ENCODE measurements at places on chromosomes 13 and 19. TPM values are rescaled to one million over a fixed set of nuclear protein-coding genes. Genes with fewer than 3 reads are reported as not detected.
A peak's percentile ranks its signal among the peaks of the same experiment; 100 is the strongest.

GRCh38 chr19:10747271-10747670, 29.4 kb downstream of the DNM2 start:
- H3K27ac ChIP-seq = no peak overlapping the region
- H3K27me3 ChIP-seq = peaks cover 1% of the 10 kb centered on the region
- H3K4me3 ChIP-seq = no peak overlapping the region

DNA sequence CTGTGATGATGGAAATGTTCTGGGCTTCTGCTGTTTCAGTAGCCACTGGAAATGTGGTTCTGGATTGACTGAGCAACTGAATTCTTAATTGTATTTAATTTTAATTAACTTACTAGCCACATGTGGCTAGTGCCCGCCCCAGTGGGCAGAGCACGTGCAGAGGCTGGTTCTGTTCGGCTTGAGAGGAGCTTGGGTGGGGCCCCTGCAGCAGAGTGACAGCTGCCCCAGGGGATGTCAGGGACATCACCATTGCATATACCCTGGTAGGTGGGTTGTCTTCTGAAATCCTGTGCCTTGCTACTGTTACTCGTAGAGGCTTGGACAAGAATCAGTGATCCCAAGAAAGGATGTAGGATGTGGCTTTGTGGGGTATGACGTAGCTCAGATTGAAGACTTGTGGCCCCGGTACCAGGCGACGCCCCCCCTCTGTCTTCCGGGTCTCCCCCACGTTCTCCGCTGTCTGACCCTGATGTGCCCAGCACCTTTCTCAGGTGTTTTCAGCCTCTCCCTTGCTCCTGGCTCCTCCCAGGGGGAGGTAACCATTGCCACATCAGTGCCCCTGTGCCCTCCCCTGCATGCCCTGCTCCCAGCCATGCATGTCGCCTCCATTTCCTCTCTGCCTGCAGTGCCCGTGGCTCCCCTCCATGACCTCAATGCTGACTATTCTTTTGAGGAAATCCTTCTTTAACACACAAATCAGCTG, 102.6 kb upstream of the RNF113B start:
- H3K36me3 ChIP-seq = no peaks in the 10 kb centered on the region
- no peak overlapping the region for H3K27ac ChIP-seq
- DNase-seq = no peak

Gene NR2F6
- 57.4 TPM for total RNA-seq

GRCh38 chr19:9981406-9982260, 28.7 kb downstream of the COL5A3 start:
- peaks cover 4% of the 10 kb centered on the region for H3K27me3 ChIP-seq
- H3K27ac ChIP-seq = no peak overlapping the region
- no peak overlapping the region for H3K4me3 ChIP-seq
- peaks cover 2% of the 10 kb centered on the region for H3K4me1 ChIP-seq

DNA sequence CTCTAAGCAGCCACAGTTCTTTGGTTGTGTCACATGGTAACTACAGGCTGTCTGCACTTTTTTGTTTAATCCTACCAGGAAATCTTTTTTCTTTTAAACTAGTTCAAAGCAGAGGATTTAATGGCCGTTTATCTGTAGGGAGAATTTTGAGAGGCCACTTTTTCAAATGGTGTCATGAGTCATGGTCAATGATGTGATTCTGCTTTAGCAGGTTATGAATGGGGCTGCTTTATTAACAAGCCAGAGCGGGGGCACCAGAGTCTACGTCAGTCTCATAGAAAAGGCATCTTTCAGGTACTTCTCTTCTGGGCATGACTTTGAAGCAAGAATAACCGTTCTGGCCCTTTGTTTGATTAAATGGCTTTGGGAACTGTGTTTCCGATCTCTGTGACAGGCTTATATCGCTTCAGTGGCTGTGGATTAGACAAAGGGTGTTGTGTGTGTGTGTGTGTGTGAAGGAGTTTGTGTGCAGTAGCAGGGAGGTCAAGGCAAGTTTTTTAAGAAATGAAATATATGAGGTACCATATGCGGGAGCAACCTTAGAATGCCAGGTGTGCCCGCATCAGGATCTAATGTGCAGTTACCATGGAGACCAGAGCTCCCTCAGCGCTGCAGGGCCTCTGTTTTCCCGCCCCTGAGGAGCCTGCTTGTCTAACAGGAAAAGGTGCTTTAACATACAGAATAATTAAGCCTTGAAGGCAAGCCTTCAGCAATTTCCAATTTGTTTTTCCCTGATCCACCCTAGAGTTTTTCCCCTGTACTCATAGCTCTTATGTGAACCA, 120.5 kb downstream of the KATNAL1 start:
- DNase-seq = no peak
- H3K36me3 ChIP-seq = peaks cover 16% of the 10 kb centered on the region
- H3K27me3 ChIP-seq = no peaks in the 10 kb centered on the region

Gene LILRB1
- not detected for total RNA-seq

GRCh38 chr13:80096383-80096782, 244.5 kb downstream of the SPRY2 start:
- peaks cover 12% of the 10 kb centered on the region for H3K4me1 ChIP-seq
- no peak for DNase-seq
- H3K27ac ChIP-seq = no peak overlapping the region
- H3K27me3 ChIP-seq = peaks cover 2% of the 10 kb centered on the region
- H3K4me3 ChIP-seq = no peak overlapping the region
- no peaks in the 10 kb centered on the region for H3K36me3 ChIP-seq

DNA sequence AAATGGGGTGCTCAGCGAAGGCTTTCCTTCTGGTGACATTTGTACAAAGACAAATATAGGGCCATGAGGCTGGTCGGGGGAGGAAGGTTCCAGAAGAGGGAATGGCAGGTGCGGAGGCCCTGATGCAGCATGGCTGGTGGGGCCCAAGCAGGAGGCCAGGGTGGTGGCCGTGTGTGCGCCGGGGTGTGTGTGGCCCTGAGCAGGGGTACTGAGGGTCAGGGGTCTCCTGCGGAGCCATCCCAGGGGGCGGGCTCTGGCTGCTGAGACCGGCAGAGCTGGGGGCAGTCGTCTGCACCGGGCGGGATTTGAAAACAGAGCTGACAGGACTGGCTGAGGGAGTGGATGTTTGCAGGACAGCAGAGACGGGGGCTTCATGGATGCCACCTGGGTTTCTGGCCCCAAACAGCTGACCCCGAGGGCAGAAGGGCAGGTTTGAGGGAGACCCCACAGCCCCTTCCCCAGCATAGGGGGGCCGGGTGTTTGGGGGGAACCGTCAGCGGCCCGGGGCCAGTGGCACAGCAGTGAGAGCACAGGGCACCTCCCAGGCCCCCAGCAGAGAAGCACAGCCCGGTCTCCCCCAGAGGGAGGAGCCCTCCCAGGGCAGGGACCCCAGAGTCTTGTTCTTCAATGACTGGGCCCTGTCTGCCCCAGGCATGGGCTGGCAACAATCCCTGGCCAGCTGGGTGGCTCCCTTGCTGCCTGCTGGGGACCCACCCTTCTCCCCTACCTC, 11.4 kb downstream of the PIAS4 start:
- no peak overlapping the region for H3K27ac ChIP-seq
- no peak for DNase-seq
- no peaks in the 10 kb centered on the region for H3K4me1 ChIP-seq
- H3K4me3 ChIP-seq = no peak overlapping the region
- peaks cover 5% of the 10 kb centered on the region for H3K27me3 ChIP-seq

Gene FREM2
- total RNA-seq = not detected

Gene ACER1
- not detected for total RNA-seq

GRCh38 chr19:6059988-6060599, 50.2 kb downstream of the RFX2 start:
- no peak overlapping the region for H3K4me3 ChIP-seq
- H3K4me1 ChIP-seq = peaks cover 79% of the 10 kb centered on the region
- H3K27me3 ChIP-seq = peaks cover 4% of the 10 kb centered on the region
- peak overlapping the region; percentile 85 for H3K27ac ChIP-seq

DNA sequence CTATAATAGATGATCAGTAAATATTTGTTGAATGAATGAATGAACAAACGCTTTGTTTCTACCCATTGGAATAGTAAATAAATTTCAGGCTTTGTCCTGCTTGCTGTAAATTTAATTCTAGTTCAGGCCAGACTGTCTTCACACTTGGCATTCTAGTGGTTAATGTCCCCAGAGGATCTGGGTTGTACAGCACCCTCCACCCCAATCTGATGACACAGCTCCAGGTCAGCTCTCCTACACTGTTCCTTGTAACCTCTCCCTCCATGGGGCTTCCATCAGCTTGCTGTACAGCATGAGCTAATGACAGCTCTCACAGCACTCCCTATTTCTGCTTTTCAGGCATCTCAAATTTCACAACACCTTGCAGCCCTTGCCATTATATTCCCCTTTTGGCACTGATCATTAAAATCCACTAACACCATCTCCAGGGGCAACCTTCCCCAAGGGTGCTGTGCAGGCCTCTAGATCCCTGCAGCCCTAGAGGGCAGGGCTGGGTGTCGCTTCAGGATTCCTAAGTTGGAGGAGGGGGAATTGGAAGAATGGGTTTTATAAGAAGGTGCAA, 12.7 kb upstream of the KL start:
- peaks cover 13% of the 10 kb centered on the region for H3K36me3 ChIP-seq
- H3K4me1 ChIP-seq = no peaks in the 10 kb centered on the region
- no peak overlapping the region for H3K27ac ChIP-seq
- peaks cover 9% of the 10 kb centered on the region for H3K27me3 ChIP-seq
- no peak overlapping the region for H3K4me3 ChIP-seq

DNA sequence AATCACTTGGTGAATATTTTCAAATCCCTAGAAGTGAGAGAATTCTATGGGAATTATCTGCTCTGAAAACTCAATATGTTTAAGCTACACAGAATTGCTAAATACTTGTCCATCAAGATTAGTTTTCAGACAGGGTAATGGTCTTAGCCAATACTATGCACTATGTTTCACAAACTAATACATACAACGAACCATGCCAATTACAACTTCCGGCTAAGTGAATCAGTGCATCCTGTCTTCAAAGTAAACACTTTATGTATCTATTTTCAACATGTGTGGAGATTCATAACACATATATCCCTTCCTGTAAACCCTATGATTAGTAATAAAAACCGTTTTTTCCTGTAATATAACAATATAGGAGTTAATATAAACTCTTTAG, 181.5 kb downstream of the POSTN start:
- no peak overlapping the region for H3K27ac ChIP-seq
- H3K27me3 ChIP-seq = no peaks in the 10 kb centered on the region
- no peaks in the 10 kb centered on the region for H3K36me3 ChIP-seq
- no peak overlapping the region for H3K4me3 ChIP-seq

- peaks cover 56% of the 10 kb centered on the region for H3K4me1 ChIP-seq
- peaks cover 9% of the 10 kb centered on the region for H3K27me3 ChIP-seq
- H3K27ac ChIP-seq = peak overlapping the region; percentile 90
- peak; percentile 66 for DNase-seq
These were observed 6.5 kb downstream of the MED29 start for GRCh38 chr19:39397360-39398296.

Gene FAM124A
- total RNA-seq = not detected

Gene CDC42EP5
- 59.9 TPM for total RNA-seq

GRCh38 chr13:63605962-63606361, 2190.3 kb upstream of the PCDH20 start:
- no peak for DNase-seq
- no peak overlapping the region for H3K27ac ChIP-seq
- no peaks in the 10 kb centered on the region for H3K36me3 ChIP-seq

DNA sequence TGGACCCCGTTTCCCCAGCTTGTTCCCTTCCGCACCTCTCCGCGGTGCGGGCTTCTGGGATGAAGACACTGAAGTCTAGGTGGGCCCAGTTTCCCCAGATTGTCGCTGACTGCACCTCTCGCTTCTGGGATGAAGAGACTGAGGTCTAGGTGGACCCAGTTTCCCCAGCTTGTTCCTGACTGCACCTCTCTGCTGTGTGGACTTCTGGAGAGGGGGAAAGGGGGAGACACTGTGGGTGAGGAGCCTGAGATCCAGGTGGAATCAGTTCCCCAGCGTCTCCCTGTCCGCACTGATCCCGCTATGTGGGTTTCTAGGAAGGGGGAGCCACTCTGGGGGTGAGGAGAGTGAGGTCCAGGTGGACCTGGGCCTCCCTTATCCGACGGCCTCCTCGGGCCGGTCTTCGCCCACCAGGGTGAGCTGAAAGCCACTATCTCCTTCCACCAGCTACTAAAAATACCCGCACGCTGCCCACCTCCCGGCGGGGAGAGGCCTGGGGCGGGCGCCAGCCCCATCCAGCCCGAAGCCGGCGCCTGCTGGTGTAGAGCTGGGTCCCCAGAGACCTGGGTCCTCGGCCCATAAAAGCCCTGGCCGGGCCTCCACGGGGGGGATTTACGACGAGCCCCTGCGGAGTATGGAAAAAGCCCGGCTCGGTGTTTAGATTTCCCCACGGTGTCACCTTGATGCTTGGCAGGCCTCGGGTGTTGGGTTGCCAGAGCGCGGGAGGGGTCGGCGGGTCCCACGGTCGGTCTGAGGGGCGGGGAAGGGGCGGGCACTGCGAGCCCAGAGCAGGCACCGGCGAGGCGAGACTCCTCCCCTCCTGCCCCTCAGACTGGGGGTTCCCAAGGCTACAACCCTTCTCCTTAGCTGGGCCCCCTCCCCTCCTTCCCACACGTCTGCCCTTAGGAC, 10.6 kb downstream of the FUT6 start:
- H3K36me3 ChIP-seq = peaks cover 4% of the 10 kb centered on the region
- peak overlapping the region; percentile 71 for H3K4me3 ChIP-seq
- no peaks in the 10 kb centered on the region for H3K4me1 ChIP-seq
- H3K27ac ChIP-seq = no peak overlapping the region

DNA sequence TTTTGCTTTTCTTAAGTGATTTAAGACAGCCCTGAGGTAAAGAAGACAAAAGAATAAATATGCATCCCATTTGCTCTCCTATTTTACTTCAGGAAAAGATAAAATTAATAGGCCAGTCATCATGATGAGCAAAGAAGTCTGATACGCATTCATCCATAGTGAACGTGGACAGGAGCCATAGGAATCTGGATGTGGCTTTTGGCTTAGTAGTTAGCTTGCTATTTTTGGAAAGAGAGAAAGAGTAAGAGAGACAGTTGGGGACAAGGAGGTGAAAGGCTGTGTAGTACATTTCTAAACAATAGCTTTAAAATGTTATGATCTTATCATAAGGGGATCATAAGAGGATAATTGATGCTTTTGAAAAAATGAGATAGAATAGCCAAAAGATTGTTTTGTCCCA, 545.2 kb downstream of the IRS2 start:
- peaks cover 16% of the 10 kb centered on the region for H3K36me3 ChIP-seq
- no peak overlapping the region for H3K4me3 ChIP-seq
- no peak for DNase-seq
- peaks cover 59% of the 10 kb centered on the region for H3K4me1 ChIP-seq
- H3K27me3 ChIP-seq = no peaks in the 10 kb centered on the region
